Renal cortex interstitium (tissue), 15 donors: ENCODE measurements at places on chromosomes 1 and 21. TPM values are rescaled to one million over a fixed set of nuclear protein-coding genes. Genes with fewer than 3 reads are reported as not detected.

DNA sequence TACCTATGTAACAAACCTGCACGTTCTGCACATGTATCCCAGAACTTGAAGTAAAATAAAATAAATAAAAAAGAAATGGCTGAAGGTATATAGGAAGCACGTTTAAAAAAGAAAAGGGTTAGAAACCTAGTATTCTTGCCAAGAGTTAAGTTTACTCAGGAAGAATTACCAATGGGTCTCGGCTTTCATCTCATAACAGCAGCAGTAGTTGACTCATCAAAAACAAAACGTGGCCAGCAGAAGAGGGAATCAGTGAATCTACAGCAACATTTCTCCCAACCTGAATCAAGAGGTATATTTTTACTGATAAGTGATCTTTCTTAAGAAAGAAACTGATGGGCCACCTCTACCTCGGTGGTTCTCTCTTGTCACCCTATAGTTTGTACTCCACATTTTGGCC is 340.3 kb downstream of the BRINP2 start:
- DNase-seq, result no peak

DNA sequence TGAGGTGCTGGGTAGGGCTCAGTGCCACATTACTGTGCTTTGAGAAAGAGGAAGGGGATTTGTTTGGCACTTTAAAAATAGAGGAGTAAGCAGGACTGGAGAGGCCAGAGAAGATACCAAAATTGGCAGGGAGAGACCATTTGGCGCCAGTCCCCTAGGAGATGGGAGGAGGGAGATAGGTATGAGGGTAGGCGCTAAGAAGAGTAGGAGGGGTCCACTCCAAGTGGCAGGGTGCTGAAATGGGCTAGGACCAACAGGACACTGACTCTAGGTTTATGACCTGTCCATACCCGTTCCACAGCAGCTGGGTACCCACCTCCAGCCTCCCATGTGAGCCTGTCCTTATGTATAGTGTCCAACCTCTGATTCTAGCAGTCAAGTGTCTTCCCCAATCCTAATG is 1.0 kb upstream of the CRTC2 start:
- no peak for DNase-seq

Gene MMEL1
- polyA plus RNA-seq, result 2.8 TPM

GRCh38 chr1:182459949-182460348 is 10.0 kb downstream of the RGSL1 start:
- DNase-seq, result no peak

Gene CSF3R
- polyA plus RNA-seq, result 5.4 TPM

- no peak for DNase-seq
These were observed 10.4 kb upstream of the KLF17 start for GRCh38 chr1:44108241-44108640.

Gene AMY1C
- polyA plus RNA-seq, result not detected

GRCh38 chr1:16979475-16980327 is 719 bp downstream of the MFAP2 start:
- DNase-seq, result no peak

Gene LEMD1
- 2.8 TPM for polyA plus RNA-seq

GRCh38 chr1:223759273-223759672 is 46.9 kb downstream of the CAPN2 start:
- no peak for DNase-seq

DNA sequence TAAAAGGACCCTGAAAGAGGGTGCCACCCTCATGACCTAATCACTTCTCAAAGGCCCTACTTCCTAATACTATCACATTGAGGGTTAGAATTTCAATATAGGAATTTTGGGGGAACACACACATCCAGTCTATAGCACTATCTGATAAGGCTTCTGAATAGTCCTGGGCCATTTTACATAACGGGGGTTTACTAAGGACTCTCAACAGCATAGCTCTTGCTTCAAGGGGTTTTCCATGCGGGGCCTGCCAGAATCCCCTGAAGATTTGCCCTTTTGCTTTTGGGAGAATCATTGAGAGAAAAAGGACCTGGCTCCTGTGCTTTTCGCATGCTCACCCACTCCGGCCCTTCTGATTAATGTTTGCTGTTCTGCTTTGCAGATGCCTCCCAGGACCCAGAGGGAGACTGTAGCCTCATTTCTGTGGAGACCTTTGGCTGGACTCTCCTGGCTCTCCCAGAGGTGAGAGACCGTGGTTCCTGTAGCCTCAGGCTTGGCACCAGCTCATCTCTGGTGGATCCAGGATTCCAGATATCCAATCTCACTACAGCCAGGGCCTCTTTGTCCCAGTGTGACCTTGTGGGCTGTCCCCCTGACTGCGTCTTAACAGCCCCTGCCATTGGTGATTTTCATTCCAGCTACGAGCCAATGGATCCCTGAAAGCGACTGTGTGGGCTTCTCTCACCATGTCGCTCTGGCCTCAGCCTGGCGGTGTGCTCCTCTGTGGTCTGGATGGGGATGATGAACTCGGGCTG is 72.6 kb downstream of the DDR2 start:
- no peak for DNase-seq

Gene LAD1
- 26.9 TPM for polyA plus RNA-seq

GRCh38 chr1:244231572-244232315 is 180.7 kb downstream of the ZBTB18 start:
- no peak for DNase-seq

Gene ARHGEF10L
- 52.0 TPM for polyA plus RNA-seq

DNA sequence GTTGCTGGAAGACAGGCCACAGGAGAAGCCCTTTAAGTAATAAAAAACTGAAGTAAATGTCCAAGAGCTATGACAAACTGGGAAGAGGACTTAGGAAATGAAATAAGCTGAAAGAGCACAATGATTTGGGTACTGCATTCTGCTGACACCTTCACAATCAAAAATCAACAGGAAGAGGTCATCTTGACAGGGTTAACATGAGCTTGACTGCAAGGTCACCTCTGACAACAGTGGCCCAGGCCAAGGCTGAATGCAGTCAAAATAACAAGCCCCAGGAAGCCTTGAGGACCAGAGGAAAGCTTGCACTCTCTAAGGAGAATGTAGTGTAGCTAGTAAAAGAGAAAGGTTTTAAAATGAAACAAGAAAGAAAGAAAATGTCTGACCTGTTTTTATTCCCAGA is 179.3 kb downstream of the SEC16B start:
- DNase-seq, result no peak

GRCh38 chr1:161158316-161159010 is 837 bp upstream of the USP21 start:
- no peak for DNase-seq

Gene RHBDL2
- polyA plus RNA-seq, result 0.95 TPM
